Endodermal cell (in vitro differentiated cells): ENCODE measurements at places on chromosomes 12 and 14. TPM values are rescaled to one million over a fixed set of nuclear protein-coding genes. Genes with fewer than 3 reads are reported as not detected.

DNA sequence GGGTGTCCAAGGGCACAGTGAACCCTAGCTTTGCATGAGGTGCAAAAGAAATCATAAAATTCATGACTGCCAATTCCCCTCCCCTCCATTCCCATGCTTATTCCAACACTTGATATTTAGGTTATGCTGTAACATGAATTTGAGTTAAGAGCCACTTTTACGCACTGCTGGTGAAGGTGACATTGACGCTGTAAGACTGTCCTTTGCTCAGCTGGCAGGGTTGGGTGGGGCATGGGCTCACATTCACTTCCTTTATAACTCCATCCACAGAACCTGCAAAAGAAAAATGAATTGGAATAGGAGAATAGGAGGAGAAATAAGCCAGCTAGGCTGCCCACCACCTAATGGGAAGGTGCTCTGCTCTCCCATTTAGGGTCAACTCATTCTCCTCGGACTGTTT is 6.9 kb downstream of the NPC2 start:
- no peak for DNase-seq
- H3K4me1 ChIP-seq: peaks cover 26% of the 10 kb centered on the region
- H3K27me3 ChIP-seq: no peaks in the 10 kb centered on the region
- peaks cover 84% of the 10 kb centered on the region for H3K36me3 ChIP-seq

- no peak overlapping the region for H3K4me3 ChIP-seq
- H3K4me1 ChIP-seq: no peaks in the 10 kb centered on the region
- no peak for DNase-seq
- no peak overlapping the region for H3K27ac ChIP-seq
- H3K27me3 ChIP-seq: no peaks in the 10 kb centered on the region
Measured at GRCh38 chr12:56897844-56898361, 36.3 kb downstream of the SDR9C7 start.

GRCh38 chr12:52798003-52798670 is 2.2 kb upstream of the KRT3 start:
- no peaks in the 10 kb centered on the region for H3K36me3 ChIP-seq

DNA sequence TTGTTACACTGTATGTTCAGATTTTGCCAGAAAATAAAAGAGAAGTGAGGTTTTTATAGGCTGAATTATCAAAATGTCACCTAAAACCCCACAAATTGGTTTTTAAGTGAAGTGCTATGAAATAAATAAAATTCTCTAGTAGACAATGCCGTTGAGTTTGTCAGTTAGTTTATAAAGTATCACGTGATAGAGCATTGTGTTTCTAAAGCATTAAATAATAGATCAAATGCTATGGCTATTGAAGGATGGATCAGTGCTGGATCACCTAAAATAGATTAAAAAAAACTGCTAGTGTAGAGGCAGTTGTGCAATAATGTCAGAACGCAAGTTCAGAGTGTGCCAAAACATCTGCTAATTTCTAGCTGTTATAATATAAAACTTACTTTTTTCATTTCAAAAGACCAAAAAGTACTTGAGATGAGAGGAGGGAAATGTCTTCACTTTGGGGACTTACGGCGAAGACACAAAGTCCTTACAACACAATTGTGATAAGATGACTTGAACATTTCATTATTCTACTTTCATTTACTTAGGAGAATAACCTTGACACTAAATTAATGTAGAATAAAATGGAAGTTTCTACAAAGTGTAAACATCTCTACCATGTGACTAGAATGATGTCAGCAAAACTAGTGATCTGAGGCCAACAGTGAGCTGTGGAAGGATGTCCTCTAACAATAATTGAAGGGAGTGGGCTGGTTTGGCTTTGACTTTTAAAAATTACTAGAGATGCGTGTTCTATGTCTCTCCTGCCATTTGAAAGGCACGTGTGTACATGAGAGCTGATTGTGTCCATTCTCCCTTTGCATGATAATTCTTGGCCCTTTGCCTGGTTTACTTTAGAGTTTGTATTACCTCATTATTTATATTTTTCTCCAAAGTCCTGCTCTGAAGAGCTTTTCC is 154.4 kb upstream of the PDE3A start:
- H3K4me3 ChIP-seq: no peak overlapping the region
- no peak for DNase-seq
- no peaks in the 10 kb centered on the region for H3K4me1 ChIP-seq

DNA sequence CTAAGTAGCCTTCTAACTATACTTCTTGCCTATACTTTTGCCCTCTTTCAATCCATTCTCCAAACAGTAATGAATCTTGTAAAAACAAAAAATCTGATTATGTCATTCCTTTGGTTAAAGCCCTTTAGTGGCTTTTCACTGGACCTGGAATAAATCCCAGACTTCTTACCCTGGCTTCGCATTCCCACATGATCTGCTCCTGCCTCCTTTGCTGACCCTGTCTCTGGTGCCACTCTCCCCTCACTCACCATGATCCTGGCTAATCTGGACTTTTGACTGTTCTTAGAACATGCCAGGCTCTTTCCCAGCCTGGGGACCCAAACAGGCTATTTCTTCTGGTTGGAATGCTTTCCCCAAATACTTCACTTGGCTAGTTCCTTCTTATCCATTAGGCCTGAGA is 7.9 kb downstream of the MIA2 start:
- no peak overlapping the region for H3K27ac ChIP-seq
- no peak overlapping the region for H3K4me3 ChIP-seq
- H3K36me3 ChIP-seq: no peaks in the 10 kb centered on the region
- no peak for DNase-seq
- H3K4me1 ChIP-seq: no peaks in the 10 kb centered on the region
- no peaks in the 10 kb centered on the region for H3K27me3 ChIP-seq

DNA sequence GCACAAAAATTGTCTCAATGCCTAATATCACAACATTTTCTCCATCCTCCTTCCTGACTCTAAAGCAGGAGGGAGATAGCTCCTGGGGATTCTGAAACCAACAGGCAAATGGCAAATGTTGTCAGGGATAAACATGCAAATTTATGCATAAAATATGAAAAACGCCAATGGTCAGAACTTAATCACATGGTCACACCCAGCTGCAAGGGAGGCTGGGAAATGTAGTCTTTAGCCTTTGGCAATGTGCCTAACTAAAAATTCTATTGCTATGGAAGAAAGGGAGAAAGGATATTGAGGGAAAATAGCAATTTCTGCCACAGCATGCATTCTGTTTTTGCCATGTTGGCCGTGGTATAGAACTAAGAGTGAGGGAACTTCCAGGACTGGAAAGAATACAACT is 11.7 kb upstream of the OASL start:
- peak; percentile 46 for DNase-seq
- H3K36me3 ChIP-seq: no peaks in the 10 kb centered on the region
- no peak overlapping the region for H3K4me3 ChIP-seq
- H3K27ac ChIP-seq: no peak overlapping the region

DNA sequence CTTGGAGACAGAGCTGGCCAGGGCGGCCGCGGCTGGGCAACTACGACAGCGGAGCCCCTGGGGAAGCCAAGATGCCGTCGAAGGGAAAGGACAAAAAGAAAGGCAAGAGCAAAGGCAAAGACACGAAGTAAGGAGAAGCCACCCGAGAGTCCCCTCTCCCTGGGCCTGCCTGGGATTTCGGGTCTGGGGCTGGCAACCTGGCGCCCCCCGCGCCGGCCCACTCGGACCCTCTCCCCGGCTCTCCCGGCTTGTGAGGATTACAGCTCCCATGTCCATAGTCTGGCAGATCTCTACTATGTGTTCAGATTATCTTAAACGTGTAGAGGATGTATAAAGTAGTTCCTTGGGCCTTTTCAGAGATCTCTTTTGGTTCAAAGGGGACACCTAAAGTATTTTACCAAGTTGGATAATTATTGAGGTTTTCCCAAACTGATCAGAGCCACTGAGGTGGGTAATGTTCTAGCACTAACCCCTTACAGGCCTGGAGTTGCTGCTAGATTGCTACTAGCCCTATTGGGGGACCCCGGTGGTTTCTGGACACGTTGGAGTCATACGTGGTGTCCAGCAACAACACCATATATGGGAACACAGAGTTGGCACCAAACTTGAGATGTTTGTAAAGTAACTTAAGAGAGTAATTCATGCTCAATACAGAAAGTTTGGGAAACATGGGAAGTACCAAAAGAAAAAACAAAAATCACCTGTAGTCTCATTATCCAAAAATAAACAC is 424 bp downstream of the BBOF1 start:
- no peak for DNase-seq
- H3K4me1 ChIP-seq: no peaks in the 10 kb centered on the region
- H3K4me3 ChIP-seq: peak overlapping the region; percentile 83
- no peaks in the 10 kb centered on the region for H3K27me3 ChIP-seq
- no peaks in the 10 kb centered on the region for H3K36me3 ChIP-seq
- no peak overlapping the region for H3K27ac ChIP-seq

- peak overlapping the region; percentile 2 for H3K4me3 ChIP-seq
- DNase-seq: peak; percentile 36
- no peaks in the 10 kb centered on the region for H3K27me3 ChIP-seq
- peaks cover 19% of the 10 kb centered on the region for H3K4me1 ChIP-seq
- peaks cover 16% of the 10 kb centered on the region for H3K36me3 ChIP-seq
Measured at GRCh38 chr12:128857133-128857763, 4.0 kb downstream of the GLT1D1 start.

DNA sequence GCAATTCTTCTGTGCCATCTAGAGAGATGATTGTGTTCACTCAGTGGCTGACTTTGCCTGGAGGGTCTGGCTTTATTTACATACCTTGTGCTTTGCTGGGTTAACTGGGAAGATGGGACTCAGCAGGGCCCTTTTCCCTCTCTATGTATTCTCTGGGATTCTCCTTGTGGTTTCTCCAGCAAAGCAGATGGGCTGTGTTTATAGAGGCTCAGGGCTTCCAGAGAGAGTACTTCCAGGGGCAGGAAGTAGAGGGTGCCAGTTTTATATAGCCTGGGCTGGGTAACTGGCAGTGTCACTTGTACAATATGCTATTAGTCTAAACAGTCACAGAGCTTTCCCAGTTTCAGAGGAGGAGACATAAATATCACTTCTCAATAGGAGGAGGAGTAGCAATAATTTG is 509.9 kb downstream of the DIO2 start:
- peaks cover 3% of the 10 kb centered on the region for H3K4me1 ChIP-seq
- DNase-seq: no peak
- no peak overlapping the region for H3K27ac ChIP-seq
- H3K4me3 ChIP-seq: no peak overlapping the region
- H3K36me3 ChIP-seq: no peaks in the 10 kb centered on the region

GRCh38 chr12:68400226-68400829 is 68.2 kb upstream of the MDM1 start:
- H3K27ac ChIP-seq: no peak overlapping the region
- H3K4me3 ChIP-seq: no peak overlapping the region
- H3K4me1 ChIP-seq: no peaks in the 10 kb centered on the region
- no peaks in the 10 kb centered on the region for H3K27me3 ChIP-seq
- no peak for DNase-seq

DNA sequence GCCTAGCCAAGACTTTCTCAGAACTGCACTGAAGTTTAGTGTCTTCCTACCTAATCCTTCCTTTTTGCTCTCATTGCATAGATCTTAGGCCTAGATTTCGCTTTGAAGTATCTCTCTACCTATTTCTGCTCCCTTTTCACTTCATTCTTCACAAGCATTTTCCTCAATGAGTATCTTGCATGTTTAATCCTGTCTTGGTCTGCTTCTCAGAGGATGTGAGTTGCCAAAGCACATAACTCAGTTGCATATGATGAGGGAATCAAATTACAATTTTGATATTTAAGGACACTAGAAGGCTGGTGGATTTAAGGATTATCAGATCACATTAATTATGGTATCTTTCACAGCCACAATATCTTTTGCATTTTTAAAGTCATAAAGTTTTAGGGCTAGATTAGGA is 195.5 kb upstream of the DAAM1 start:
- H3K27me3 ChIP-seq: peaks cover 13% of the 10 kb centered on the region
- no peak for DNase-seq
- no peaks in the 10 kb centered on the region for H3K4me1 ChIP-seq
- H3K36me3 ChIP-seq: no peaks in the 10 kb centered on the region
- no peak overlapping the region for H3K4me3 ChIP-seq

Gene MLH3
- total RNA-seq: 18.7 and 18.8 TPM in 2 replicates

Gene SPTLC2
- 30.8 and 32.7 TPM in 2 replicates for total RNA-seq

Gene CIROP
- 0.47 to 0.74 TPM (median 0.64 TPM) in 3 replicates for total RNA-seq

Gene MAP3K12
- total RNA-seq: 8.1 to 15.8 TPM (median 10.0 TPM) in 3 replicates
